ENCODE measurements at places on chromosomes 7 and 10.

DNA sequence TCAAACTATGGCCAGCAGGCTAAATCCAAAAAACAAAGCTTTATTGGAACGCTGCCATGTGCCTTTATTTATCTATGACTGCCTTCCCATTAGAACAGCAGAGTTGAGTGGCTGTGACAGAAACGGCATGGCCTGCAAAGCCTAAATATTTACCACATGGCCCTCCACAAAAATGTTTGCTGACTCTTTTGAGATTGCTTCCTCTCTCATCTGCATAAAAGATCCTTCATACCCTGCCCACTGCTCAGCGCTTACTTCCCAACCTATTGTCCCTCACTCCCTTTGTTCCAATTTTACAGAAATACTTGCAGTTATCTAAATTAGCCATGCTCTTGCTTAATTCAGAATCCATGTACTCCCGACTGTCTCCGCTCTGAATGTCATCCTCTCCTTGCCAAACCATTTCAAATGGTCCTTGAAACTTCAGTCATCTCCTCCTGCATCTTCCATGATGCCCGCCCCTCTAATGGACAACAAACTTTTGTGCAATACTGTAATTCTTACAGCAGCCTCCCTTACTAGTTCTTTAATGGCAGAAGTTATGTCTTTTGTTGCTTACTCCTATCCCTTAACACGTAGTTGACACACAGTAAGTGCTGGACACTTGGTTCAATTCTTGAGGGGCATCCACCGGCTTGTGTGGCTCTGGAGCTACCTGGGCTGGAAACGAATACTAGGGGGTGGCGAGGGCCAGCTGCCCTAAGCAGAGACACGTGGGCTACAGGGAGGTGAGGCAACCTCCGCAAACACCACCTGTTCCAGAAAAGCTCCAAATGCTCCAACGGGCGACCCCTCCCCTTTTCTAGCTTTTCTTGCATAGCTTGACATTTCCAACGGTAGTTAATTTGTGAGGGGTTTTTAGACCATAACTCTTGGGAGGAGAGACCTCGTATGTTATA, 832 bp downstream of the XRCC2 start:
- DNase-seq = peak; percentile 68

DNA sequence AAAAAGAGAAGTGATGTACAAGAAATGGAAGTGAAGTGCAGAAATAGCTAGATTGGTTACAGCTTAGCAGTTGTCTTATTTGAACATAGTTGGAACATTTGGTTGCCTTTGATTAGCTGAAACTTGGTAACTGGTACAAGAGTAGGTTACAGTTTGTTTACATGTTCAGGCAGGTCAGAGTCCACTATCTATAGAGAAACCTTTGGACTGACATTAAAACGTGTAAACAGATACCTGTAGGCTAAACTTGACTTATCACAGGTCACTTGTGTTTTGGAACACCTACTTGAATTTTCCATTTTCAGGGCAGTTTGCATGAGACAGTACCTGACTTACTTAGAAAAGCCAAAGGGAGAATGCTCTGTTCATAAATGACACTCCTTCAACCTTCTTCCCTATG, 28.5 kb upstream of the CYP2C8 start:
- no peak for DNase-seq

- no peak for DNase-seq
These were observed 98.7 kb upstream of the PPIF start for GRCh38 chr10:79248341-79249185.

DNA sequence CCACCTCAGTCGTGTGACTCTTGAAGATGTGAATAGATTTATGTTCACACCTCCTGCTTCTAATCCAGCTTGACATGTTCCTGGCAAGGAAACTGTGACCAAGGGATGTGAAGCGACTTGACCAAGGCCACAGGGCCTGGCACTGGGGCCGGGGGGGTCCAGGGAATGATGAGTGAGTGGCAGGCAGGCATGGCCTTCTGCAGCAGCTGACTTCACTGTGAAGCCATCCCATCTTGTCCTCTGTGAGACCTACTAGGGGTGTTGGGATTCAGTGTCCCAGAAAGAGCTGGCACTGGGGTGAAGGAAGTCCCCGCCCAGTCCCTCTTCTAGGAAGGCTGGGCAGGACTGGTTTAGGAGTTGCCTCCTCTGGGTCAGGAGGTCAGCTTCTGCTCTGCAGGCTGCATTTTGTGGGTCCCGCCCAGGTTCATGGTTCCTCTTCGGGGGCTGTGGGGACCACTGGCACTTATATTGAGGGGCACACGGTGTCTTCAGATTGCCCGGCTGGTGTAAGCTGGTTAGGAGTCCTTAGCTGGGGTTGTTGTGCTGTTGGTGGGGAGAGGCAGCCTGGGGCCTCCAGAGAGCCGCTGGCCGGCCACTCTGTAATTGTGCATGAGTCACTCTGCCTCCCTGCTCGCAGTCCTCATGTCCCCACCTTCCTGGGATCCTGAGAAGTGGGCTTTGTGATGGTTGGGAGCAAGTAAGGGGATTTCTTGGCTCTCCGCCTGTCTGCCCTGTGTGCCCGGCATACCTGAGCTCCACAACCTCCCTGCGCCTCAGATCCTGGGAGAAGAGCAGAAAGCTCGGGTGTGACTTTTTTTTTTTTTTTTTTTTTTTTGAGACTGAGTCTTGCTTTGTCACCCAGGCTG, 11.0 kb downstream of the ZMIZ1 start:
- no peak for DNase-seq

DNA sequence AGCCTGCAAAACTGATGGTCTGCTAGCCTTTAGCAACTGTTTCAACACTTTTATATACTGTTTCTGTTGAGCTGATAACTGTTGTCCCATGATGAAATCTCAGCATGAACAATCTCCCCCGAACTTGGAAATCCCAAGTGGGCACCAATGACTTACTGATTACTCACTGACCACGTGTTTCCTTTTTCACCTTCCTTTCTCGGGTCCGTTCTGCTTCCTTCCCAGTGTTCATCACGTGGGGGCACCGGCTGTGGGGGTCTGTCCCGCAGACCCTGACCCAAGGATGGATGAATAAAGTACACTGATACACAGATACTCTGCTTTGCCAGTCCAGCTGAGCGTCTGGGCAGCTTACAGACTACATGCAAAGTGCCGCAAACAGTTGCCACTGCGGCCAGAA, 39.0 kb upstream of the RASGEF1A start:
- no peak for DNase-seq

GRCh38 chr10:78777466-78777865, 291.3 kb upstream of the ZMIZ1 start:
- DNase-seq = no peak

DNA sequence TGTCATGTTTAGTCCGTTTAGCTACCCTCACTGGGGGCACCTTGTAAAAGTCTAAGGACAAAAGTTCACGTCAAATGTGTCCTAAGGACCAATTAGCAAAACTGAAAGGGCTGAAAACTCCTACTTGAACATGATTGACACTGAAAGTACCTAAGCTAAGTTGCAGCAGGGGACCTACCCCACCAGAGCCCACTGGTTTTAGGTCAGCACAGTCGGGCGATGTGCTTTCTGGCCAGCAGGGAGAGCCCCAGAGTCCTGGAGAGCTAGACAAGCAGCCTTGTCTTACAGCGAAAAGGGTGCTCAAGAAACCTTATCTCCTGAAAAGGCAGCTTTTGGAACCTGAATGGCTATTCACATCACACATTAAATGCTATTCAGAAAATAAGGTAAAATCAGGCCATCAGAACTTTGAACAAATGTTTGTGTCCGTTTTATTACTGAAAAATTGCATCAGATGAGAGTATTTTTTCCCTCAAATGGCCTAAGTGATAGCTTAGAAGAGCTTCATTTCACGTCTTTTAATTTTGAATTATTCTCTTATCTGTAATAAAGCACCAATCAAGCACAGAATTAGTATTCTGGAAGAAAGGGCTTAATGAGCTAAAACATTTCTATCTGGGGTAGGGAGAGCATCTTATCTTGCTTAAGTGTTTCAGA, 52.2 kb upstream of the MKI67 start:
- peak; percentile 77 for DNase-seq

DNA sequence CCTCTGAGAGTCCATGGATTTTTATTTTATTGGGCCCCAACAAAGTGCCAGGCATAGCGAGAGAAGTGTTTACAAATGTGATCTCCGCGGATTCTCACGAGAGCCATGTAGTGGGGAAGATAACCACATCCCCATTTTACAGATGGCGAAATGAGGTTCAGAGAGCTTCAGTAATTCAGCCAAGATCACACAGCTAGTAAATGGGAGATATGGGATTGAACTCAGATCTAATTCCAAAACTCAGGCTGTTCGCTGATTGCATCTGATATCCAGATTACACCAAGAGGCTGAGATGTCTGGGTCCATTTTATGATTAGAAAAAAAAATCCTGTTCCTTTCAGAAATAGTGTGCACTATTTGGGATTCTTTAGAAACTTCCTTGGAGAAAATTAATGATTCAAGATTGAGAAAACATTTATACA, 1.3 kb downstream of the FAS start:
- no peak for DNase-seq

DNA sequence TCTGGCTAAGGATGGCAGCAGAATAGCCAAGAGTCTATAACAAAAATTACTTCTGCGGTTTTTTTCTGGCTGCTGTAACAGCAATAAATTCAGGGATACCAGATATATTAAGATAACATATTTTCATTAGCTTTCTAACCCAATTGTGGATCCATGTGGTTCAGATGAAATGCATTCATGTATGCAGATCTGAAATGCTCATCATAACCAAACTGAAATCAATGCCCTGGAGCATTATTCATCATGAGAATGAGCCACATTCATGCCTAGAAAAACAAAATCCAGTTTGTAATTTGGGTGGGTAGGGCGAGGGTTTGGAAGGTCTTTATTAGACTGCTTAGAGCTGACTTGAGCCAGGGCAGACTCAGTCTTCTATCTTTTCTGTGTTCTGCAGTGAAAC, 69.8 kb upstream of the SEMA3A start:
- DNase-seq = no peak

DNA sequence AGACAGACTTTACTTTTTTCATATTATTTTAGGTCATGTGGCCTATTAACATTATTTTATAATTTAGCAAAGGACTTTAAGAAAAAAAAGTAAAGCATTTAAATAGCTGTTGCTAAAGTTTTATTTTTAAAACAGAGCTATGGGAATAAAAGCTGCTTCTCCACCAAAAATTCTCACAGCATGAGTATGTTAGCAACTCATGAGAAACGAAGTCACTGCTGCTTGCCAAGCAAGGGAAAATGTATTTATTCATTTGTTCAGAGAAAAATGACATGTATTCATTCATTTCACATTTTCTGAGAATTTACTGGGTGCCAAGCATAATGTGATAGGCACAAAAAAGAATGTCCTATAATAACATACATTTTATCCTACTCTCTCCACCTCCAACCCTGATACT, 5.1 kb downstream of the LRRC72 start:
- DNase-seq = no peak

DNA sequence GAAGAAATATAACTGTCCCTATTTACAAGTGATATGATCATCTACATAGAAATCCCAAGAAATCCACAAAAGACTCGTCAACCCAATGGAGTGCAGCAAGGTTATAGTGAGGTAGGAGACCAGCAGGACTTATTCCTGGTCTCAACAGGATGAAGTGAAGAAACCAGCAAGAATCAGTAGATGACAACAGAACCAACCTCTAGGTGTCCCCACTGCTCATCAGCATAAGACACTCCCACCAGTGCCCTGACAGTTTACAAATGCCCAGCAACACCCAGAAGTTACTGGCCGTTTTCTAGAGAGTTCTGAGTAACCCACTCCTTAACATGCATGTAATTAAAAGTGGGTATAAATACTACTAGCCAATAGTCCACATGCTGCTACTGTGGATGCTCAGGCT, 470.5 kb upstream of the LRRTM3 start:
- DNase-seq = no peak

GRCh38 chr7:156475179-156475578, 165.4 kb upstream of the RNF32 start:
- no peak for DNase-seq

DNA sequence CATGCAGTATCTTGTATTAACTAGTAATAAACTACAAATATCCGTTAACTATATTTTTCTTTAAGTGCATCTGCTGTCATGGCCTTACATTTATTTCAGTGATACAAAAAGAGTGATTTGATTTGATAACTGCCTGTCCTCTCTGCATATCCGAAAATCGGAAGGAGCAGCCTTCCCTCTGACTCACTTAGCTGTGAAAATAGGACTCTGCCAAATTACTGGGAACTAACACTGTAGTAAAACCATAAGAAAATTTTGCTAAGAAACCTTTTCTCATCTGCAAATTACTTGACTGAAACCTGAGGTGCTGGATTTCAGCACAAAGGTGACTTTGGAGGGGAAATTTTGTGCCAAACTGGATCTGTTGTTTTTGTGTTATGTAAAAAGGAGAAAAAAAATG, 176.6 kb upstream of the MKLN1 start:
- DNase-seq = no peak

DNA sequence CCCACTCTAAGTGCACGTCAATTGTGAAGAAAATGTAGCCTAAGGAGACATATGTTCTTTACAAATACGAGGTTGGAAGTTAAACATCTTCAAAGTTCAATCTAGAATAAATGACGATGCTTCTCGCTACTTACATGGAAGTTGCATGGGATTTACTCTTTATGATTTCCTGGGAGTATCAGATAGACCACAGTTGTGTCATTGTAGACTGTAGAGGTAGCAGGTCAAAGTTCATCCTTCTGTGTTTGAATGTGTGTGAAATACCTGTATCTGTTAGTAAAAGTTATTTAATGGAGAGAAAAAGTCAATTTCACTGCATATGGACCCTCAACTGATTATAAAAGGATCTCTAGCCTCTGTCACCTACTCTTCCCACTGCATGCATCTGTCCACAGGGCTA, 112.6 kb downstream of the C1GALT1 start:
- DNase-seq = no peak

DNA sequence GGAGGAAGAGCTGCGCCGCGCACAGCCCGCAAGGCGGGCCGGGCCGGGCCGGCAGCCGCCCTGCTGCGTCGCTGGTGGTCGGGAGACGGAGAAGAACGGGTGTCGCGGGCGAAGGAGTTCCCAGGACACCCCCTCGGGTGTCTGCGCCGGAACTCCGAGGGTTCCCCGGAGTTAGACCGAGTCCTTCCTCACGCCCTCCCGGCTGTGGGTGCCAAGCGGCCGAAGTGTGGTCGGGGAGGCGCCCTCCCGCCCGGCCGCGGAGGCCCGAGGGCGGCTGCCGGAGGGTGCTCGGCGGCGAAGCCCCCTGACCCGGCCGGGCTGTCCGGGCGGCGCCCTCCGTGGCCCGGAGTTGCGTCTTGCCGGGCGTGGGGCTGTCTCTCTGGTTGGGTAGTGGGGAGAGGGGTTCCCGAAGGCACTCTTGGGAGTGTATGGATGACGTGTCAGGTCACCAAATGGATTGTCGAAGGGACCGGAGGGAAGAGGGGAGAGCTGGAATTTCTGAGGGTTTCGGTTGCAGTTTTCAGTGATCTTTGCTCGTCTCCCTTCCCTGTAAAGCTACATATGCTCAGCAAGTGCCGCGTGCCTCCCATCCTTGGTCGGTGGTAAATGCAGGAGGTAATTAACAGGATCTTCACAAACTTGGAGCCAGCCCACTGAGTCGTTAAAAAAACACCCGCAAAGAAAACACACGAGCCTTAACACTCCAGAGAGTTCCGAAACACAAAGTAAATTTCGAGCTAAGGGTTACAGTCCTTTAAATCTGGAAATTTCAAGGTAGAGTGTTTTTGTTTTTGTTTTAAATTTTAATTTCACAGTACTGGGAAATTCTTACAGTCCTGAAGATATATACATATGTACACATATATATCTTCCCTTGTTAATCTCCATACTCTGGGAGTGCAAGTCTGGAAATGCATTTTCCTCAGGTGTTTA, 871 bp downstream of the ST7 start:
- DNase-seq = peak; percentile 70

GRCh38 chr7:143415742-143416397, 7.2 kb upstream of the EPHA1 start:
- DNase-seq = no peak

GRCh38 chr7:11570922-11571550, 261.0 kb downstream of the THSD7A start:
- no peak for DNase-seq

- DNase-seq = no peak
These were observed 177.3 kb downstream of the NSUN6 start for GRCh38 chr10:18474118-18474455.
